Hepatic stellate cell (primary cell): ENCODE measurements at places on chromosomes 5 and 9.

DNA sequence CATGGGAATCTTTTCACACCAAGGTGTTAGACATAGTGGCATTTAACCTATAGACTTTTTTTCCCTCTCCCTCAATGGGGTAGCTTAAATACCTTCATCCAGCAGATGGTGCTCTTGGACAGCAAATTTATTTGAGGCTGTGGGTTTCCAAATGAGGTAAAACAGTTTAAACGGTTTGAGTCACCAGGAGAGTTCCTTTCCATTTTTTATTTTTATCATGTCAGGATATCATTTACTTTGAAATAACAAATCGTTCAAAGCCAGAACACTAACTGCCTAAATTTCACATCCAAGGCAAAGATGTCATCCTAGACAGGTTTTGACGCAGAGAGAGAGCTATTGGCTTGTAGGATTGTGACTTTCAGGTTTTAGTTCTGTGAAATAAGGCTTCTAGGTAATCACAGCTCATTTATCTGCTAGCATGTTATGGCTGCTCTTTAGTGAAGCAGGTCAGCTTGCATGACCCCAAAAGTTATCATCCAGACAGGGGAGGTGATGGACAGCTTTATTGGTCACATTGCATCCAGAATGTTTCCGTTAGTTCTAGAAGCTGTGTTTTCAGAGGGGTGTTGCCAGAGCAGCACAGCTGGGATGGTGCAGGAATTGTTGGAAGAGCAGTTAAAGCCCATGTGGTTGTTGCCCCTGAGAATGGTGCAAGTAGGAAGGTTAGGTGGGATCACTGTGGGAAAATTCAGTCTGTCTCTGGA, 69.8 kb downstream of the KDM4C start:
- DNase-seq, result peak; percentile 39

DNA sequence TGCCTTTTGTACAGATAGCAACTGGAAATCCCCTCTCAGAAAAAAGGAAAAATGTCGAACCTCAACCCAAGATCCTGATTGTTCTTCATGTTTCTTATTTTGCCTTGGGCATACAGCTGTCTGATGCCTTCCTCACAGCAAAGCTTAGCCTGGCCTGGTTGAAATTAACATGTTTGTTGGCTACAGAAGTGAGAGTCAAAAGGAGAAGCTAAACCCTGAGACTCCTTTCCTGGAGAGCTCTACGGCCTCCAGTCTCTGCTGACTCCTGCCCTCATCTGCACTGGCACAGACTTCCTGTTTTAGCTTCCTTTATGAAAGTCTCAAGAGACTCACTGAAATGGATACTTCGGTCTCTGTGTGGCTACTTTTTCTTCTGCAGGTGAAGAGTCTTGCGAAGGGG, 186.7 kb downstream of the PARP8 start:
- no peak for DNase-seq

GRCh38 chr9:137023583-137023991, 4.5 kb downstream of the ABCA2 start:
- no peak for DNase-seq

DNA sequence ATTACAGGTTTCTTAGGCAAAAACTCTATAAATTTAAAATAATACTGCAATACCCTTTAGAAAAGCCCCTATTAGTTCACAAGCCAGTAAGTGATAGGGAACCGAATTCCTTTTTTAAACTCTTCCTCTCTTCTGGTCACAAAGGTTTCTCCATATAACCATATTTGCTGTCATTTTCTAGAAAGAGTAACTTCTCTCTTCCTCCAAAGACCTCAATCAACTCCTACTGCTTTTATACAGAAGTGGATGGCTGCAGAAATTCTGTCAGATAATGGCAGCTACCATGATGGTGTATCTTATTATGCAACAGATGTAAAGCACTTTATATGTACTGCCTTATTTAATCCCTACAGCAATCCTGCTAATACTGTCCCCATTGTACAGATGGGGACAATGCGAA, 6.2 kb downstream of the TUT7 start:
- no peak for DNase-seq

DNA sequence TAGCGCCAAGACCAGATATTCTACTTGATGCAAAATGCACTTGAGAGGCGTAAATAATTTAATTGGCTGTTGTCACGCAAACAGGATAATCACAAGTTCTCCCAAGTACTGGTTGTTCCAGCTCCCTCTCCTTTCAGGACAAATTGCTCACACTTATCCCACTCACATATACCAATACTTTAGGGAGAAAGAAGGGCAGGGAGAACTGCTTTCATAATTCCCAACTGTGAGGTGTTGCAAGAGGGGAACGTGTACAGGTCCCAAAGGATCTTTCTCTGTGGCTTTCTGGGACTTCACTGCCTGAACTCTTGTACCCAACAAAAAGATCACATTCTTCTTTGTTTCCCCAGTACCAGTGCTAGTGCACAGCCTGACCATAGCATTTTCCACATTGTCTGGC, 21.5 kb upstream of the TGFBI start:
- no peak for DNase-seq

DNA sequence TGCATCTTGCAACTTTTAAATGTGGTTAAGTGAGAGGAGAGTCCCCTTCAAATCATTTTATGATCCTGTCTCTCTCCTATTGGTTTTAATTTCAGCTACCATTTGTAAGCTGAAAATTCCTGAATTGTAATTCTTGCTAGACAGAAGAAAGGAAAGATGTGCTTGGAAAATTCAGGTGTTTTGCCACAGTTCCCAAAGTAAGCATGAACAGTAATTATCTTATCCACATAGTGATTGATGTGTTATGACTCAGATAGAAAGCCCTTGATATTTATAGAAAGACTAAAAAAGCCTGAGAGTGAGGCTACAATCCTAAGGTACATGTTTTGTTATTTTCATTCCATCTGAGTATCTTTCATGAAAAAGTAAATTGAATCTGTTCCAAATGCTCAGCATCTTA, 492.5 kb downstream of the MAT2B start:
- no peak for DNase-seq

GRCh38 chr5:96254980-96255691, 177.9 kb downstream of the PCSK1 start:
- DNase-seq, result no peak

GRCh38 chr5:124823380-124823779, 76.9 kb upstream of the ZNF608 start:
- DNase-seq, result no peak

DNA sequence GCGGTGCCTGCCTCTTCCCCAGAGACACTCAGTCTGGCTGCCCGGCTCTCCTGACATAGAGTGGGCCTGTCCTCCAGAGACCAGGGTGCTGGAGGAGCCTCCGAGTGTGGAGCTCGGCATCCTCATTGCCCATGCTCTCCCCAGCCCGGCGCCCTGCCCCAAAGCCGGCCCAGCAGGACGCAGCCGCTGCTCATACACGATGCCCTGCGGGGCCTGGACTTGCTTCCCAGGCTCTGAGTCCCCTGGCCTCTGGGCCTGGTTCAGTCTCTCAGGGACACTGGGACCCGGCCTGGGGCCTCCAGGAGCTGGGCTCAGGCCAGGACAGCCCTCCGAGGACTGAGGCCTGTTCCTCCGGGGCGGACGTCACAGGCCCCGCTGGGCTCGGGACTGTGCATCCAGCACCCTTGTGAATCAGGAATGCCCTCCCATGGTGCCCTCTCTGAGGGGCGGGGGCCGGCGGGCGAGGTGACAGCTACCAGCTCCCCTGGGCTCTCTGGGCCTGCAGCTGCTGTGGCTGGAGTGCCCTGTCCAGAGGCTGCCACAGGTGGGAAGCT, 23.2 kb downstream of the TPPP start:
- no peak for DNase-seq

GRCh38 chr9:124735121-124735520, 36.0 kb downstream of the NR6A1 start:
- DNase-seq, result peak; percentile 33

GRCh38 chr9:116964258-116964657, 277.2 kb downstream of the TRIM32 start:
- DNase-seq, result no peak

GRCh38 chr9:338602-339001, 123.9 kb downstream of the DOCK8 start:
- no peak for DNase-seq

DNA sequence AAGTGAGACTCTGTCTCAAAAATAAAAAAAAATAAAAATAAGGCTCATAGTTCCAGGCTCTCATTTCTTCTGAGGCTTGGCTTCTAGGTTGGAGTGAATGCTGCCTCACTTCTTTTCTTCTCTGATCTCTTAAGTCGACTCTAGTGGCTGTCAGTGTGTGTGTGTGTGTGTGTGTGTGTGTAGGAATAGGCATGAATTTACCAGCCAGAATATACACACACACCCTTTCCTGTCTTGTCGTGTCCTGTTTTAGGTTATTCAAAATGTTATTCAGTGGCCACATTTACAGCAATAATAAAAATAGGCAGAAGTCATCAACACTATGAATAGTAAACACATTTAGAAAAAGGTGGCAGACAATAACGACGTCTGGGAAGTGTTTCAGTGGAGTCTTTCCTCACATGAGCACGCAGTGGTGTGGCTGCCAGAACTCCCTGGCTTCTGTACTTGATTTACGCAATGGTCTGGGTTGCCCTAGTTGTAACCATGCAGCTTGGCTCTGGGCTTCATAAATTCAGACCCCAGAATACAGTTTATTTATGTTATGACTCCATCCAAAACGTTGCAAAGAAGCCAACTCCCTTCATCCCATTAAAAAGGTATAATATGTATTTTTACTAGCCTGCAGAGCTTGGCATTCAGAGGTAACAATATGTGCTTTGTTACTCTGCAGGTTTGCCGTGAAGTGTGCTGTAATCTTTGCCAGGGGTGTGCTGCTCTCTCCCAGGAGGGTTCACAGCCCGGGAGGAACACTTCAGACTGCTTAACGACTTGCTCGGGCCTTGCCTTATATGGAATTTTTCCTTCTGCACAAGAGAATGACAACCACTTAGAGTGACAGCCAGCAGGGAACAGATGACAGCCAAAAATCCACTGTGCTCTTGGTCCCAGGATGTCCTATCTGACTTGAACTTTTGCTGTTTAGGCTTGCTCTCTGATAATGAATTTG, 34.4 kb upstream of the PALM2AKAP2 start:
- peak; percentile 55 for DNase-seq
